CD4-positive, alpha-beta T cell treated with Interleukin-12 subunit alpha and Interleukin-12 subunit beta, for 1 hour (primary cell): ENCODE measurements at places on chromosomes 6 and 20.
A peak's percentile ranks its signal among the peaks of the same experiment; 100 is the strongest.

- DNase-seq: no peak
These were observed 104.0 kb downstream of the VEGFA start for GRCh38 chr6:43873806-43874714.

GRCh38 chr6:131688286-131688685 lies 12.9 kb downstream of the OR2A4 start:
- DNase-seq: no peak

DNA sequence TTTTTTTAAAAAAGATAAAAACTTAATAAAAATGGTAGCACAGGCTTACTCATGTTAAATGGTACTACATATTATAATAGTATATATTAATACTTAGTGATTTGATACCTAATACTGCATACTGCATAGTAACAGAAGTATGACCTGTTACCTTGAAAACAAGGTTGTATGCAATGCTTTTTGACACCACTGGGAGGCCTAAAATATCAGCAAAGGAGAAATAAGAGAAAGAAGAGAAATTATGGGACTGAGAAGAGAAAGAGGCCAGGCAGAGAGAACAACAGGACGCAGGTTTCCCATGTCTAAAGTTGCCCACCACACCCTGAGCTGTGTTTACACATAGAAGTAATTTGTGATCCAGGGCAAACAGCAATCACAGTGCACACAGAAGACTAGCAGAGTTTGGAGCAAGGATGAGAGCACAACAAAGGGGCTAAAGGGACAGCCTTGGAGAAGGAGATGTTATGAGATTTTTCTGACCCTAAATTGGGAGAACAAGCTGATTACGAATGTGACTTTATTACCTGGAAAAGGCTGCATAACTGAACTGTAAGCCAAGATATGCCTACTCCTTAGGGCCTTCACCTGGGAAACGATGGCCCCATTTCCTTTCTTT lies 73.2 kb downstream of the ROS1 start:
- no peak for DNase-seq

- no peak for DNase-seq
These were observed 9.2 kb upstream of the GABRR2 start for GRCh38 chr6:89324304-89324703.

GRCh38 chr6:17505062-17505476 lies 95.0 kb upstream of the FAM8A1 start:
- DNase-seq: no peak

- DNase-seq: no peak
These were observed 58.9 kb upstream of the NXT1 start for GRCh38 chr20:23291575-23292240.

DNA sequence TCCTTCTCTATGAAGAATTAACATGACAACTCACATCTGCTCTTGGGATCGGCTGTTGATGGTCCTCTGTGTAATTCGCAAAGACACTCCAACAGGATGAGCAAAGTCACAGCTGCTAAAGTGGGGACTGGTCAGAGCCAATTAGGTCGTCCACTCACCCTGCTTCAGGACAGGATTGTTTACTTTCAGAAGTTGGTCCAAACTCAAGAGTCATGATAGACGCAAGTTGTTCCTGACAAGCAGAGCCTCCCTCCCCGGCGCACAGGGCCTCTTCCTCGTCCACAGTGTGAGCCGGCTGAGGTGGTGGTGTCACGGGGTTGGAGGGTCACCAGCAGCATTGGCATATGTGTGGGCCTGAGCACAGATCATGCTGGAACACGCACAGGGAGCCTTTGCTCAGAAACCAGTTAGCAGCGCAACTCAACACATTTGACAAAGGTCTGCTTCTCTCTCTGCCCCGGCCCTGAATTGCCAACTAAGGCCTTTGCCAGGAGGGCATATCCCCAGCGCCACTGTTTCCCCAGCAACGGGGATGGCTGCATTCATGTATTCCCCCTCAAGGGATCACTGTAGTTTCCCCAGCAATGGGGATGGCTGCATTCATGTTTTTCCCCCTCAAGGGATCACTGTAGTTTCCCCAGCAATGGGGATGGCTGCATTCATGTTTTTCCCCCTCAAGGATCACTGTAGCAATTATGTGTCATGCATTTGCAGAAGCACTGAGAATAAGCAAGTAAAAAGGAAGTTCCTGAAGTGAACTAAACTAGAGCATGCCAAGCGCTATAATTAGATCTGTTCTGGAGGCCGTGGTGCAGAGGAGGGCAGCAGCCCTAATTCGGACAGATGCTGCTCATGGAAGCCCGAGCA lies 111.7 kb downstream of the THBS2 start:
- DNase-seq: no peak

- no peak for DNase-seq
These were observed 27.2 kb downstream of the CMTR1 start for GRCh38 chr6:37459981-37460800.

DNA sequence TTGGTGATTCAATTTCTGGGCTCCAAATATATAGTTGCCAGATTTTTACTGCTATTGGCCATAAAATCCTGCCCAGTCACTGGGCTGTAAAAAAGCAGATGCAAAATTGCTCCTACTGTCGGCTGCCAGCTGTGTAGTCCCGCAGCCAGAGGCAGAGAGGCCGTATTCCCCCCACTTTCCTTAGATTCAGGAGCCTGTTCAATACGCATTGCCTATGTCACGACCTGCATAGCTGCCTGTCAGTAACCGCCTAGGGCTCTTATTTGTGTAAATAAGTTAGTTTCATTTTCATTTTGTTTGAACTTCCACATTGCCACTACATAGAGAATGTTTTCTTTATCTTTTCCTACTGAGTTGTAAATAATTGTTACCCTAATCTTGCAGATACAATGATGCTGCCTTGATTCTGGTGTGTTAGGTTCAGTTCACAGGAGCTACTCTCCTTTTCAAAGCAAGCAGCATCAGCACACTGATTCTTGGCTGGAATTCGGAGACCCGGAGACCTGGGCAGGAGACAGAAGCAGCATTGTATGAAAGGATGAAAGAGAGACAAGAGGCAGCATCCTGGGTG lies 46.0 kb upstream of the UST start:
- peak; percentile 45 for DNase-seq

DNA sequence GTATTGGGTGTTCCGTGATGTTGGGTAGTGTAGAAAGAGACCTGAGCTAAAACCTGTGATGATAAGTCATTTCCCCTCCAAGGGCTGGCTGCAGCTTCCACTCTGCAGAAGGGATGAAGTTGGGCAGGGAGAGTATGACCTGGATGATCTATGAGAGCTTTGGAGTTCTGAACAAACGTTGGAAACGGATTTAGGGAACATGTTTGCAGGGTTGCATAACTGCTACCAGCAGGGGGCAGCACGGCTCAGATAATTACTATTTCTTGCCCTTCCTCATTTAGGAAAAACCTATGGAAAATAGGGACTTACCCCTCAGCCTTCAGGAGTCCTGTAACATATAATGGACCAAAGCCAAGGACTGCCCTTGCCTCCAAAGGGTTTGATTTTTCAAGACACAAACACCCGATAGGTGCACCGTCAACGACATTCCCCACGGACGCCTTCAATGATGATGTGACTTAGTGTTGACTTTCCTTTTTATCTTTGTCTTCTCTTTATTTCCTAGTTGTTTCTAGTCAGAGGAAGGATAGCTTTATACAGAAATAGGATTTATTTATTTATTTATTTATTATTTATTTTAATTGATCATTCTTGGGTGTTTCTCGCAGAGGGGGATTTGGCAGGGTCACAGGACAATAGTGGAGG lies 164.9 kb upstream of the SASH1 start:
- peak; percentile 2 for DNase-seq

- DNase-seq: no peak
These were observed 87.9 kb upstream of the NKX2-2 start for GRCh38 chr20:21601799-21602198.

DNA sequence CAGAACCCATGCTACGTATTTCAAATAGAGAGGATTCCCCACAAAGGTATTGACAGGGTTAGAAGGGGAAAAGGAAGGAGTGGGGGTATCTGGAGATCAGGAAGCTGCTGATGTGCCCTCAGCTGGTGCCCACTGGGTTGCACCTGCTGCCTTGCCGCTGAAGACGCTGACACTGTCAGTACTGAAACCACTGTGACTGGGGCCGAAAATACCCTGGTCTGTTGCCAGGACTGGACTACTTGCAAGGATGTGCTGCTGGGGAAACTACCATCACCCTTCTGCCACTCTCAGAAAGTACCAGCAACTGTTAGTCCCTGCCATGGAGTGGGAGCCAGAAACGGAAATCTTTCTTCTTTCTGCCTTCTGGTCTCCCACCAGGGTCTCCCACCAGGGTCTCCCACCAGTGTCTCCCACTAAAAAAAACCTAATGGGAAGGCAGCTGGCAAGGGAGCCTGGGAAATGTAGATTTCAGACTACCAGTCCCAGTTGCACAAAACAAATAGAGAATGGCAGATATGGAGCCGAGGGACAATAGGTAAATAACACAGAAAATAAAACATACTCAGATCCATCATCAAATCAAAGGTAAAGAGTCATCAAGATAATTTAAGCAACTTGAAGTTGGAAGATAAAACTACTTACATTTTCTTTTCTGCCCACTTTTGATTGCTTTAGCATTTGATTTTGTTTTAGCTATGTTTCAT lies 204.8 kb downstream of the TPBG start:
- DNase-seq: no peak

GRCh38 chr6:4350567-4351519 lies 215.5 kb upstream of the ECI2 start:
- no peak for DNase-seq

DNA sequence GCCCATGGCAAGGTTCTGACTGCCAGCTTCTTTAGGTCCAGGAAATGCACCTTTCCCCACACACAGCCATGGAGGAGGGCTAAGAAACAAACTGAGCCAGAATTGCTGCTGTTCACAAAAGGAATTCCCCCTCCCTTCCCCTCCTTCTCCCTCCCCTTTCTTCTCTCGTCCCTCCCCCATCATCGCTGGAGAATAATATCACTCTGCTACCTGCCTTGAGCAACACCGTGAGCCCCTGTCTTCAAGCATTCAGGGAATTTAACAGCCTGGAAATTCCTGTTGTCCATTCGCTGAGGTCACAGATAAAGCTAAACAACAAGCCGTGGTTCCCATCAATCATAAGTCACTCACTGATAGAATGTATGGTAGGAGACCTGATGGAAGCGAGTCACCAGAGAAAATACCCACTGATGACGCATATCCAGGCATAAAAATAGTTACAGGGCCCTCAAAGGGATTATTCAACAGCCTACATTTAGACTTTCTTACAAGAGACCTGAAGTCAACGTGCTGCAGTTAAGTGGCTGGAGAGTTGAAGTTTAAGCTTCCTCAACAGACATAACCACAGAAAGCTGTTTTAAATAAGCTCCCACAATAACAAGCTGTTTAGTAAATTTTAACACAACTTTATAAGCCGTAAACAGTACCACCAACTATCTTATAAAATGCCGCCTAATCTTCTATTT lies 59.7 kb downstream of the HIVEP2 start:
- peak; percentile 87 for DNase-seq

DNA sequence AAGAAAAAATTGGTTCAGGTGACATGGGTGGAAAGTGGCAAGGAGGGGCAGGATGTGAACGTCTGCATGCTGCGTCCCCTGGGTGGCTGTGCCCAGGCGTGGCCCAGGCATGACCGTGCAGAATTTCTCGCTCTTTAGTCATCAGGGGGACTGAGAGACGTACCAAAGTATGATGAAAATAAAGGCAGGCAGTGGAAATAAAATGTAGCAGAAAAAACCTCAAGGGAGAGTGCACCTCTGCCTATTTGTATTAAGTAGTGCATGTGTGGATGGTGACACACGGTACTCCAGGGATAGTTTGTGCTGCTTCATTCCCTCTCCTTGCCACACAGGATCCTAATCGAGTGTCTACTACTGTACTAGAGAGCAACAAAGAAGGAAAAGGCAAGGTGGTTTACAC lies 81.1 kb downstream of the ATP9A start:
- DNase-seq: no peak

GRCh38 chr20:43824309-43825050 lies 90.2 kb upstream of the TOX2 start:
- no peak for DNase-seq

GRCh38 chr6:167588920-167589614 lies 237.6 kb upstream of the AFDN start:
- no peak for DNase-seq

DNA sequence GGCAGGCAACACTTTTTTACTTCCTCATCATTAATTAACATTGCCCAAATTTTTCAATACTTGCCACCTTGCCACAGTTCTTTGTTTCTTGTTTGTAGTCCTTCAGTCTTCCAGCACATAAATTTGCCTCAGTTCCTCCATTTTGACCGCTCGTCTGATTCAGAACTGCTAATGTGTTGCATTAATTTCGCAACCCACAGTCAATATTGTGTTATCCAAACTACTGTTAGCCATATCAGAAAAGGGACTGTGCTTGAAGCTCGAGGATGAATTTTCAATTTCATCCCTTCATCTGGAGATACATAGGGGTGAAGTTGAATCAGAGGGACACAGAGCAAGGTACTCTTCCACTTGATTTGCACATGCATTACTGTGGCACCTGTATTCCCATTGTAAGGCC lies 421.5 kb downstream of the CDKAL1 start:
- no peak for DNase-seq

GRCh38 chr6:169794317-169795055 lies 43.1 kb downstream of the ERMARD start:
- DNase-seq: no peak

- DNase-seq: no peak
These were observed 13.9 kb downstream of the FOXO3 start for GRCh38 chr6:108574457-108575141.

DNA sequence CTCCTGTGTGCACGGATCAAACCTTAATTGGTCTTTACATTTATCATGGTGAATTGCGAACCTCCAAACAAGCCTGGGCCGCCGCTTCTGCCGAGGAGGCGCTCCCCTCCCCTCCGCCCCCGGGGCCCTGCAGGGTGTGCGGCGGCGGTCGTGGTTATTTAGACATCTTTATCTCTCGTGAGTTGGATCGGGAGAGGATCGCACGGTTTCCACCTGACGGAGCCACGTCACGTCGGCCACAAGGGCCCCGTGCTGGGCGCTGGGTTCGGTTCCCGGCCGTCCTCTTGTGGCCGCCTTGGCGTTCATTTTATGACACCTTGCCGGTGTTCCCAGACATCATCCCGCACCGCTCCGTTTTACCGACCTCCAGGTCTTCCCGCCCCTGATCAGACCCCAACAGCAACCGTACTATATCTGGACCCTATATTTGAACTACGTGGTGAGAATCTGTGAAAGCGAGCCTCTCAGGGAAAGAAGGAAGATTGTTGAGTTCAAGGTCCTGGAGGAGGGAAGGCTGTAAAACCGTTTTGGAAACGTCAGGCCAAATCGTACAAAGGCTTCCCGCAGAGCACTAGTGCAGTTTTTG lies 1.3 kb upstream of the CNR1 start:
- DNase-seq: no peak

GRCh38 chr6:28673787-28674671 lies 148.3 kb downstream of the GPX5 start:
- DNase-seq: no peak

DNA sequence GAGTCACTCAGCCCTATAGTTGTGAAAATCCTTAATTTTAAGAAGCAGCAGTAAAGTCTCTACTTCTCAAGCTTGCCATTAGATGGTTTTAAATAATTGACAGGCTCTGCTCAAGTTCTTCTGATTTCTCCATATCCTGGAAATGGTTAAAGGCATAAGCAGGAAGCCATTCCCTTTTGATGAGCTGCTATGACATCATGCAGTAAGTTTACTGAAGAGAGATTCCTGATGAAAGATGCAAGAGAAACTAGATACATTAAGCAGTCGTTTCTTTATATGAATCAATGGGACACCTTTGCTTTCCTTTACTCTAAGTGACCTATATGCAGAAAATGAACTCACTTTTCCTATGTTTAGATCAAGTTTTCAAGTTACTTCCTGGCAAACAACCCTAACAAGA lies 9.8 kb downstream of the POPDC3 start:
- no peak for DNase-seq

- no peak for DNase-seq
These were observed 19.4 kb downstream of the RAMACL start for GRCh38 chr6:166567107-166567506.

- no peak for DNase-seq
These were observed 695.0 kb downstream of the COL12A1 start for GRCh38 chr6:74510878-74511277.
